ENCODE measurements at places on chromosomes 7 and 10.
A peak's percentile ranks its signal among the peaks of the same experiment; 100 is the strongest.

DNA sequence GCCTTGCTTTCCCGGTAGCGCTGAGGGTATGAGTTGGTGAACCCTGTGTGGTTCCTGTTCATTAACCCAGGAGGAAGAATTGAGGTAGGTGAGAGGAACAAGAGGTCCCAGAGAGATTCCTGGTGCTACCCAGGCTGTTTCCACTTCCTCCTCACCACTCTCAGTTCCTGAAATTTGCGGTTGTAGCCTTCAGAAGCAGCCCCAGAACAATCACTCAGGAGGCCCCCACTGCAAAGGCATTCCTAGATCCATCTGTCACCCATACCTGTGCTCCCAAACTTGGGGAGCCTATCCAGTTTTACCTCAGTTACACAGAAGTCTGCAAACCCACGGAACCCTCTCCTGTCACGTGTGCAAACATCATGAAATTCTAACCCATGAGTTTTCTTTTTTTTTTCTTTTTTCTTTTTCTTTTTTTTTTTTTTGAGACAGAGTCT, 9.0 kb upstream of the PIP4K2A start:
- DNase-seq, result no peak

DNA sequence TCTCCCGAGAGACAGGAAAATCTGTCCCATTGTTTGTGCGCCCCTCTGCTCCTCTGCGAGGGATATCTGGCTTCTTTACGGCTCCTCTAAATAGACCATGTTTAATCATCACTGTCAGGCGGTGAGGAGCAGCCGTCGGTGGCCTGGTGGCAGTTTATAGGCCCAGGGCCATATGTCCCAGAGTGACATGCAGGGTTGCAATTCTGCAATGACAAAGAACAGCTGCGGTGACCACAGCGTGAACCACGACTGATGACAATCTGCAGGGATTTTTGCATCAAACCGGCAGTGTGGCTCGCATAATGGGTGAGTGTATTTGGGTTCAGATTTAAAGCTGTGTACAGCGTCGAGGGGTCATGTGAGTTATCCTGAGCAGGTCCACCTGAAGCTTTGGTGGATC, 41.5 kb downstream of the GATA3 start:
- DNase-seq, result no peak

DNA sequence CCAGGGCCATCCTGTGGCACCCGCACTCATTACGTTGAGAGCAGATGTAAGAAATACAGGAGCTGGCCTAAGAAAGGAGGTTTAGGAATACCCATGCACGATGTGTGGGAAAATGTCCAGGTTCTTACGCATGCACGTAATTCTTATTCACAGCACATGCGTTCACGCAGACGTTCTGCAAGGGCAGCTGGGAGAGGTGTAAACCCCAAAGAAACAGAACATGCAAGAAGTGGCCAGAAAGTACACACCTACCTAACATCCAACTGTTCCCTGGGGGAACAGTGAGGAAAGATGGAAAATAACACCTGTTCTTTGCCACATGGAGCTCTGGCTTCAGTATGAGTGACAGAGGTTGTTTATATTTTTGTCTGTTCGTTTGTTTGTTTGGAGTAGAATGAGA, 285.6 kb downstream of the PRPF18 start:
- DNase-seq, result no peak

- peak; percentile 71 for DNase-seq
Measured at GRCh38 chr10:96229568-96230030, 41.8 kb downstream of the BLNK start.

- DNase-seq, result no peak
Measured at GRCh38 chr10:118950997-118951637, 78.4 kb upstream of the NANOS1 start.

DNA sequence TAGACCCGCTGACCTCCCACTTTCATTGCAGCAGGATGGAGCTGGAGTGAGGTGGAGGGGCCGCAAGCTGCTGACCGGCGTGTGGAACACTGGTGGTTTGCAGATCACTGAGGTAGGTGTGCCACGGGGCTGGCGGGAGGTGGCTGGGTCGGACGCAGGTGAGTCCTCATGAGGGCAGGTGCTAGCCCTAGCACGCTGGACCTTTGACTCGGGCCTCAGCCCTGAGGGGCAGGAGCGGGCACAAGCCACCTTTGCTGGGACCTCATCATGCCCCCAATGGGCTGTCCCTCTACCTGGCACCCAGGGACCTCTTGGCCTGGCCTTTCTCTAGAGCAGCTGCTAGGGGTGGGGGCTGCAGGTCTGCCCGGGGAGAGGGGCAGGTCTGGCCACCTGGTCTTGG, 93.3 kb downstream of the ZMIZ1 start:
- no peak for DNase-seq

GRCh38 chr7:75563171-75563570, 71.1 kb downstream of the SPDYE5 start:
- DNase-seq, result no peak

GRCh38 chr7:129163875-129164544, 19.5 kb downstream of the TSPAN33 start:
- peak; percentile 58 for DNase-seq

- no peak for DNase-seq
Measured at GRCh38 chr7:104018425-104018824, 29.0 kb upstream of the RELN start.

- no peak for DNase-seq
Measured at GRCh38 chr10:86255405-86256251, 111.0 kb downstream of the GRID1 start.

GRCh38 chr7:44066111-44066460, 719 bp upstream of the PGAM2 start:
- DNase-seq, result no peak

- no peak for DNase-seq
Measured at GRCh38 chr10:23499372-23500132, 60.7 kb downstream of the OTUD1 start.

DNA sequence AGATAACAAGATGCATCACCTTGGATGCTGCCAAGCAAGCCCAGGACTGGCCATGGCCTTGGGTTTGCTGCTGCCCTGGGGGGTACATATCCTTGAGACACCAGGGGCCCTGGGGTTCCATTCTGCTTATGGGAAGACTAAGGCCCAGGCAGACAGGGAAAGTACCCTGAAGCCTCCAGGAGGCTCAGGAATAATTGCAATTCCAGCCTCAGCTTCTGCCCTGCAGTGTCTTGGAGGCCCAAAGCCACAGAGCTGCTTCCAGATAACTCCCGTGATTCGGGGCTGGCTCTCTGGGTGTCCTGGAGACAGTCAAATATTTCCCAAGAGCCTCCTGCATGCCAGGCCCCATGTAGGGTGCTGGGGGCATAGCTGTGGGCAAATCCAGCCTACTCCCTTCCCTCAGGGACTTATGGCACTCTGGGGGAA, 22.6 kb downstream of the MYL10 start:
- peak; percentile 17 for DNase-seq

DNA sequence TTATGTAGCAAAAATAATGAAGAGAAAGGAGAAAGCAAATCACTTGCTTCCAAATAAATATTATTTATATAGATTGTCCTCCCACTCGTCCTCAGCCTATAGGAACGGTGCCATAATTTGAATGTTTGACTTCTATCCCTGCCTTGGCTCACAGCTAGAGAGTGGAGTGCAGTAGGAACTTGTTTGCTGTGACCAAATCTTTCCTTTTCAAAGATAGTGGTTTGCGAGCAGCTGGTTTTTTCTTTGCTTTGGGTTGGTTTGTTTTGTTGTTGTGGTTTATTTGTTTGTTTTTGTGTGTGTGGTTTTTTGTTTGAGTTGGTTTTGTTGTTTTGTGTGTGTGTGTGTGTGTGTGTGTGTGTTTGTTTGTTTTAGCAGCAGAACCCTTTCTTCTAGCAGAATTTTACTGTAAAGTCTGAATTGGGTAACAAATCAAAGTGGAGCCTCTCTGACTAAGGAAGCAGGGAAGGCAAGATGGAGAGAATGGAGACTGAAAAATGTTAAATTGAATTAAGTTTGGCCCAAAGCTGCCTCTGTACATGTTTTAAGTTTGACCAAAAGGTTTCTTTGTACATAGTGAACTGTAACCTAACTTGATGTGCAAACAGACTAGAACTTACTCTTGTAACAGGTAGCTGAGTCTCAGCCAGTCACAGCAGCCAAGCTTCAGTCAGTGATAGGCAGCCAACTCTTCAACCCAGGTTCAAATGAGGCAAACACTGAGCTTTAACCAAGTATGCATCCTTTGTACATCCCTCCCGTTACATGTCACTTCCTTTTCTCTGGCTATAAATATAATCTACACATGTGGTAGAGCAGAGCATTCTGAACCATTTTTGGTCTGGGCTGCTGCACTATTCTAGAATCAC, 149.5 kb upstream of the LRGUK start:
- DNase-seq, result no peak

DNA sequence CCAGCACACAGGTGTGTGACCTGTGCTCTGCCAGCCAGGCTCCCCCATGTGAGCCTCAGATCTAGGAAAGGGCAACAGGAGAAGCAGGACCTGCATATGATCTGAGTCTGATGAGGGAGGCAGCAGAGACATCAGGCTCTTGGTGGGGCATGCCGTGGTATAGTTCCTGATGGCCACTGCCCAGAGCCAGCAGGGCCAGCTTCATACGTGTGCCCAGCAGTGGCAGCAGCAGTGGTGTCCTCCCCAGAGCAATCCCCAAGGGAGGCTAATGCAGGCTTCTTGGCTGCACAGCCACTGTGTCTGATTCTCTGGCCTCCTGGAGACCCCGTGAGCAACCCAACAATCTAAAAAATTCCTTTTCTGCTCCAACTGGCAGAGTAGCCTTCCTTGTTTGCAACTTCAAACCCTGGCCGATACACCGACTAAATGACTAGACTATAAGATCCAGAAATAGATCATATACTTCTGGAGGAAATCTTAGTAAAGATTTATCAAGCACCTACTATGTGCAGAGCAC, 230.6 kb upstream of the ZMIZ1 start:
- no peak for DNase-seq

GRCh38 chr10:132700156-132701098, 85.5 kb downstream of the NKX6-2 start:
- DNase-seq, result peak; percentile 35

DNA sequence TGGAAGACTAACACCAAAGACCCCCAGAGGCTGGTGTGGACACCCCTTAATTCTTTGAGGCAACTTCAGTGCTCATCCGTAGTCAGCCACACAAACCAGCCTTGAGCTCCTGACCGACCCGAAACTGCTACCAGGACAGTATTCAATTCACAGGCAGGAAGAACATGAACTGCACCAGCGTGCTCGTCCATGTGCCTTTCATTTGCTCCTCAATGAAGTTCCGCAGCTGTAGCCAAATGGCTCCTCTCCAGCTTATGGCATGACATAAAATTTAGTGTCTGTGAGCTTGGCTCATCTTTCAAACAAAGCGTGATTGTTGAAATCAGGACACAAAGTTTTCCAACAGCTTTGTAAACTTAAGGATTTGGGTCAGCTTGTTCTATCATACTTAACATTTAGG, 144.1 kb upstream of the FAM171A1 start:
- peak; percentile 63 for DNase-seq

DNA sequence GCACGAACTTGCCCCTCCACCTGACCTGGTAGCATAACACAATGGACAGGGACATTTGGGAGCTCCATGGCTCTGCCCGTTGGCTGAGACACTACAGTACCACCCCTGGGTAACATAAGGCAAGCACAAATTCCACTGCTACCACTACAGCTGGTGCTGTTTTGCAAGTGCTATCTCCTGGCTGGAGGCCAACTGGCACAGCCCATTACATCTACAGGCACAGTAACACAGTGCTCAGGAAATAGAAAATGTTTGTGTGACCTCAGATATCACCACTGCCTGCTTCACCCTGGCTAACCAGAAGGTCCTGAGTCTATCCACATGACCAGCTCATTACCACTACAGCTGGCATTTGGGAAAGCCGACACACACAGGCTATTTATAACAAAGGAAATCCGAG, 631.1 kb upstream of the MBL2 start:
- peak; percentile 3 for DNase-seq

DNA sequence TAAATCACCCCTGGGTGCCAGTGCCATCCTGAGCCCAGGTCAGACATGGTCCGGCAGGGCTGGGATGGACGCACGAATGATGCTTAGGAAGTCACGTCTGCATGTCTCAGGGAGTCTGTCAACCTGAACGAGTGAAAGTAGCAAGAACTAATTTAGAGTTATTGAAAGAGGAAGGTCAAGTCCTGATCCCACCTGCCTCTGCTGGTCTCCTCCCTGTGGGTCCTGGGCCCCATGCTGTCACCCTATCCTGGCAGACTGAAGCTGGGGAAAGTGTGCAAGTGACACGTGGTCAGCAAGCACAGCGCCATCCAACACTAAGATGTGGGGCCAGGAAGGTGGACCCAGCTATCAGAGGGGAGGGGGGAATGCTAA, 26.1 kb upstream of the GRID1 start:
- DNase-seq, result no peak

DNA sequence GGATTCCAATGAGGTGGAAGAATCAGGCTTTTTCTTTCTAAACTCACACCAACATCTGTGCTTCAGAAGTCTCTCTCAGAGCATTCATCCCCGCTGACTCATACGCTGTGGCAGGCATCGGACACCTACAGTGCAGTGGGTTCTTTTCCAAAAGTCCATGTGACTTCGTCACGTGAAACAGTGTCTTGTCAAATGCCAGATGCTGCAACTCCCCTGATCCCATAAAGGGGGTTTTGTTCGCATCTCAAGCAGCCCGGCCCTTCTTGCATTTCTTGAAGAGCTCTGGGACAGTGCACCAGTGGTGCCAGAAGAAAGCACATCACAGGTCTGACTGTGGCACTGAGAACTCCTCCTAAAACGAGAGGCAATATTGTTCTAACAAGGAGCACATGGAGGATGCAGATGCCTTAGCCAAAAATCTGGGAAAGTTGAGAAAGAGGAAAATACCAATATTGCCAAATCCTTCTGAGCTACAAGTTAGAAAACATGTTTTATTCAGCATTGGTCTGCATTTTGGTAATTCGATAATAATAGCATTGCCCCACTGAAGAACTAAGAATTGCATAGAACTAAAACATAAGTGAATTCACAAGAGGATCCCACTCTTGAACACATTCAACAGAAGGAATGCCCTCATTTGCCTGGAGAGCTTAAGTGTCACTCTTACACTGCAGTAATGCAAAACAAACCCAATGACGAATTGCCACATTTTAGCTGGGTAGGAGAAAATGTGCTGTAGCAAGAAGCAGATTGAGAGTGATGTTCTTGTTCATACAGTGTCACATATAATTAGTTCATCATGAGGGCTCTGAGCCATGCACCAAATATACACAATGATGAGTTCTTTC, 204.4 kb downstream of the CXCL12 start:
- peak; percentile 96 for DNase-seq

DNA sequence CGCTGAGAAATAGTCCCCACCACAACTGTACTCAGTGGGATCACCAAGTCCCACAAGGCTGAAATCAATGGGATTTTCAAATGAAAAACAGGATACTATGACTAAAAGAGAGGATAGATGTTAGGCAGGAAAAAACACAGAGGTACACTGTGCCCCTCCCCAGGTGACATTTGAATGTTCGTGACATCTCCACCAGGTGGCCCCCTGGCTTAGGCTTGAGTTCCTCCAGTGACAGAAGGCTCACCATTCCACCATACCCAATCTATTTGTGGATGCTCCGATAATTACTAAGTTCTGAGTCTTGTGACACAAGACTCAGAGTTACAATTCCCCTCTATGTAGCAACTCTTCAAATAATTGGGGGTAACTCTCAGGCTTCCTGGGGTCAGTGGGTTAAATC, 77.5 kb upstream of the KCNMA1 start:
- no peak for DNase-seq
